Stimulated activated CD8-positive, alpha-beta memory T cell treated with anti-CD3 and anti-CD28 coated beads, Interleukin-12 subunit alpha, Interleukin-12 subunit beta, amount 100 ng/mL, for 1 hour (primary cell): ENCODE measurements at places on chromosomes 1 and 21.

DNA sequence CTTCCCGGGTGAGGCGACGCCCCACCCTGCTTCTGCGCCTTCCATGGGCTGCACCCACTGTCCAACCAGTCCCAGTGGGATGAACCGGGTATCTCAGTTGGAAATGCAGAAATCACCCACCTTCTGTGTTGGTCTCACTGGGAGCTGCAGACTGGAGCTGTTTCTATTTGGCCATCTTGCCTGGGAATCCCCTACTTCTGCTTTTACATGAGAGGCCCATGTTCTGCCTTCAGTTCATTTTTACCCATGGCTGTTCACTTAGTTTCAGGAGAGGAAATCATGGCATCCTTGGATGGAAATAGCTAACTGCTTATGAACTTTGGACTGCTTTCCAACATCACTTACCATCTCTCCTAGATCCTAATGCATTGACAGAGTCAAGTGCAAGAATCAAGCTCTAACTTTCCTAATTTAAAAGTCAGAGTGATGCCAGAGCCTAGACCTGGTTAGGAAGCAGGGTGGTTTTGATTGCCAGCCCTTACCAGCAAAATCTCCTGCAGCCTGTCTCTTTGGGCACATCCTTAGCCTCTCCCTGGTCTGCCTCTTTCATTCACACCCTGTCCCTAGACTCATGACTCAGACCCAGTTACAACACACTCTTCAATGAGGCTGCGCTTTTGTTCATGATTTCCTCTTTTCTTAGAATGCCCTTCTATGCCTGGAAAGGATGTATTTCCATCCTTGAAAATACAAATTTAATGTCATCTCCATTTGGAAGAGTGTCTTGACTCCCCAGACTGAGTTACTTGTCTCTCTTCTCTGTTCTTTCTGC is 137.2 kb downstream of the KCTD3 start:
- DNase-seq: no peak

DNA sequence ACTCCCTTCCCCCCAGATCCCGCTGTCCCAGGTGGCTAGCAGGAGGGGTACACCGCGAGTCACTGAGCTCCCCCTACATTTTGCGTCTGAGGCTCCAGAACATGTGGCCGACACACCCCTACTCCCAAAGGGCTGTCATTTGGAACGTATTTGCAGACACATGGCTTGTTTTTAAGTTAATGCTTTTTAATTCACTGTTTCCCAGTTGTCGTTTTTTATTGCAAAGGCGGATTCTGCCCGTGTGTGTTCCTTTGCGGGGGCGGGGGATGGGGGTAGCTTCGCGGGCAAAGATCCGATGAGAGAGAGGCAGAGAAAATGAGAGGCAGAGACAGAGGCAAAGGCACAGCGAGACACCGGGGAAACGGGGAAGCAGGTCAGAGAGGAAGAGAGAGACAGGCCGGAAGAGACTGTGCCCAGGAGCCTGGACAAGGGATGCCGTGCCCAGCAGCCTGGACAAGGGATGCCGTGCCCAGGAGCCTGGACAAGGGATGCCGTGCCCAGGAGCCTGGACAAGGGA is 270.2 kb downstream of the FOXD2 start:
- DNase-seq: no peak

DNA sequence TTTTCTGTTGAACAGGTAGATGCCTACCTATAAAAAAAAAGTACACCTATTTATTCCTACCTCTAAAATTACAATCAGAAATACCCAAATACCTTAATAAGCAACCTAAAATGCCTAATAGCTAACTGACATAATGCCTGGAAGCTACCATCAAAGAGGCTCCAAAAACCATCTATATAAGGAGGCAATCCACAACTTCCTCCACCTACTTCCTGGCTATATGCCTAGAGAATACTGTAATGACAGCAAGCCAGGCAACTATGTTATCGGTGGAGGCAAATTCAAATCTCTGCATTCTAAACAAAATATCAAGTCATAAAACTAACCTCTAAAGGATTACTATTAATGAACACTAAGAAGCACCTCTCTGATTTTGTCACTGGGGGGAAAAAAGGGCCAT is 10.1 kb downstream of the ZNF644 start:
- no peak for DNase-seq

GRCh38 chr1:19754482-19754881 is 45.2 kb downstream of the TMCO4 start:
- no peak for DNase-seq

GRCh38 chr1:168312718-168313604 is 32.3 kb downstream of the TBX19 start:
- DNase-seq: no peak

DNA sequence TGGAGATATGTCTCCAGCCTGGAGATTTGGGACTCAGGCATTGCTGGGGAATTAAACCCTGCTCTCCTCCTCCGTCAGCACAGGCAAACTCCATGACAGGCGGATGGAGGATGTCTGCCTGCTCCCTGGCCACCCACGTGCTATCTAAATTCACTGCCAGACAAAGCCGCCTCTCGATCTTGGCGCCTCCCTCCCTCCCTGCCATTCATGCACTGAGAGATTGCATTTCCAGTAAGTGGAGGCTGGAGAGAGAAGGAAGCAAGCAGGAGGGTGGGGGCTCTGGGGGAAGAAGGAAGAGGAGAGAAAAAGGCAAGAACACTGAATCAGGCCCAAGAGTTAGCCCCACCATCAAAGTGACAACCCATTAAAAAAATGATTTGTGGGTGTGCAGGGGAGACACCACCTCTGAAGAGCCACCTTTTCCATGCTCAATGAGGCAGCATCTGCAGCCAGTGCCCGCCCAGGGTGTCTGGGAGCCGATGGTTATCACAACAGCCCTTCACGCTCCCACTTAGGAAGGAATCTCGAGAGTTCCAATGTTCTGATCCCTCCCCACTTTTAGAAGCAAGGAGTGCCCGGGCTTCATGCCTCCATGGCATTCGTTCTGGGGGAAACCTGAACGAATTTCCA is 183.0 kb downstream of the HIVEP3 start:
- no peak for DNase-seq

GRCh38 chr1:12287869-12288268 is 58.0 kb downstream of the VPS13D start:
- no peak for DNase-seq

DNA sequence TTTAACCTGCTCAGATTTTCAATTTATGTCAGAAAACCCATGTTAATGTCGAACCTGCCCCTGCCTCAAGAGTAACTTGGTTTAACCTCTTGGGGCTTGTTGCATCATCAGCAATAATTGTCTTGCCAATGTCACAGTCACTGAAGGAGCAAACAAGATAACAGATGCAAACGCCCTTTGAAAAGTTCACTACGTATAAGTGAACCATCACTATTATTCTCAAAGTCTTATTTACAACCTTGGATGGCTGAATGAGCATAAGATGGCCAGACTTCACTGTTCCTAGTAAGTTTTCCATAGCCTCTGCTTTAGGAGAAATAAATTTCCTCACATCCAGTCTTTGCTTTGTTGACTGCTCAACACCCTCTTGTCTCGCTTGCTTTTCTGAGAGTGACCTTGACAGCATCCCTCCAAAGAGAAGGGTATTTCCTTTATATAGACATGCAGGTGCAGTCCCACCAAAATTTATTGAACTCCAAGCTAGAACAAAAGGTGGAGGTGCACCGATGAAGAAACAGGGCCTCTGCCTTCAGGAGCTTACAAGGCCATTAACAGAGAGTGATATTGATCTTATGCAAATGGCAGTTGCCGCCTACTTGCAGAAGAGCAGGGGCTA is 749 bp upstream of the LRIG2 start:
- no peak for DNase-seq

- no peak for DNase-seq
Measured at GRCh38 chr1:37098237-37098636, 63.9 kb upstream of the GRIK3 start.

DNA sequence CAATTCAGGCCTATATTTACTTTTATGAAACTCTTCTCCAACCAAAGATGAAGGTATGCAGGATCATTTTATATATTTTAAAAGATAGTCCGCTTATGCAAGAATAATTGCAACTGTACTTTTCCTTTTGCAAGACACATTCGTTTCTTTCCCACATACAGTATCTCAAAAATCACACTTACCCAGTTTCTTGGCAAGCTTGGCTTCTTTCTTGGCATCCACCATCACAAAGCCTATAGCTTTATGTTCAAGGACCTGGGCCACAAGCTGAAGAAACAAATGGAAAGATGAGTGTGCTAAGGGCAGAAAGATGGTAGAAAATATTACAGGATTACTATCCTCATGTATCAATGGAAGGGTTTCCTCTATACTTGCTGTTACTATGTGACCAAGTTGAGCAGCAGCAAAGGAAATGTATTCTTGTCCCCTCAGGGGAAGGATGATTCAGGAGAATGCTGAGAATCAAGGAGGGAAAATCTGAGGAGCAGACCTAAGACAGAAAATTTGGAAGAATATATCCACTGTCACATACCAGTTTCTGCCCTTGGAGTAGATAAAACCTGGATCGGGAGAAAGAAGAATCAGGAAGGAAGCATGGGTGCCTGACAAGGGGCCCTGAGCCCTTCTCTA is 23.8 kb downstream of the CASQ2 start:
- DNase-seq: no peak

DNA sequence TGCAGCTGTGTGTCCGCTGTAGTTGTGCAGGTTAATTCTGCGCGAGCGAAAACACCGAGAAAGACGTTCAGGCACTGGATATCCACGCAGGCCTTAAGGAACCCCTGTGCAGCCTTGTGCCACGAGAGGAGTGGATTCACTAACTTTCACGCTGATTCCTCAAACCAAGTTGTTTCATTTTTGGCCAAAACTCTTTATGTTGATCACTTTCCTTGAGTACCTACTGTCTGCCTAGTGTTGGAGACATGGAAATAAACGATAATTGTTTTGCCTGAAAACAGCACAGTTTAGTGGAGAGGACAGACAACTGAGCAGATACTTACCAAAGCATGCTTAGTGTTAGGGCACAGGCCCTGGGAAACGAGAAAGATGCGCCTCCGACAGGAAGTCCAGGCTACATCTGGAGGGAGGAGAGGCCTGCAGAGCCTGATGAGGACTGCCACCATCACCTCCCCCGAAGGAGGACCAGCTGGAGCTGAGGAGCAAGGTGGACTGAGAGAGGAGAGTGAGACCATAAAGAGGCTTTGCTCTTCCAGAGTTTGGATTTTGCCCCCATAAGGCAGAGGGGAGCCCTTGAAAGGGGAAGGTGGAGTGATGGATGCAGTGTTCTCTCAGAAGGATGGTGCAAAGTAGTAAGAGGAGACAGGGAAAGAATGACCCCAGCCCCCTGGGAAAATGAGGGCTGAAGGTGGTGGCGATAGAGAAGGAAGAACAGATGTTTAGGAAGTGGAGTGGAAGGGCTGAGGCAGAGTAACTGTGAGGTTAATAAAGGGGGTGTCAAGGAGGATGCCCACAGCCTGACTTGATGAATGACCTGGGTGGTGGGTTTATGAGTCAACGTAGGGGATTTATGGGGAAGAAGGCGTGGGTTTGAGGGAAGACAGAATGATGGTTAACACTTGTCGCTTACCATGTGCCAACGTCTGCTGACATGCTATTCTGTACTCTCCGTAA is 956 bp upstream of the SCAF4 start:
- no peak for DNase-seq

DNA sequence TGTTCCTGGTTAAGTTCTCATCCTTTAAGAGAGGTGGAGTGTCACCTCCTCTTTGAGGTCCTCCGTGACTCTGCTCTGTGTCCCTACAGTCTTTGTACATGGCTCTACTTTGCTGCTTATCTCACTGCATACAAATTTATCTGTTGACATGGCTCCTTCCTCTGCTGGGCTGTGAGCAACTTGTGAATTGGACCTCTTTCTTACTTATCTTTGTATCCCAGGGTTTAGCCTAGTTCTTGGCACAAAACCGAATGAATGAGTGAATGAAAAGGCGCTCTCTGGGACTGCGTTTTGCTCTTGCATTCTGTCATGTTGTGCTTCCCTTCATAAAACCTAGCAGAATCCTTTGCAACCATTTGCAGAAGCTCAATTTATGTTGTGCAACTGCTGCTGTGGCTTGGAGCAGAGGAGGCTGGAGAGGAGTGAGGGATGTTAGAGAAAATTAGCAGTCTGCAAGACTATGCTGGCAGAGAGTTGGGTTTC is 12.4 kb downstream of the SLC26A9 start:
- DNase-seq: no peak

GRCh38 chr1:61299463-61299862 is 217.1 kb downstream of the NFIA start:
- no peak for DNase-seq

GRCh38 chr21:36015045-36015444 is 45.3 kb downstream of the SETD4 start:
- DNase-seq: no peak

- no peak for DNase-seq
Measured at GRCh38 chr1:47477595-47478080, 39.8 kb downstream of the FOXD2 start.

- peak; percentile 38 for DNase-seq
Measured at GRCh38 chr1:36109041-36109679, 15.9 kb downstream of the COL8A2 start.

- DNase-seq: no peak
Measured at GRCh38 chr21:24223624-24224023, 1383.7 kb downstream of the MRPL39 start.

DNA sequence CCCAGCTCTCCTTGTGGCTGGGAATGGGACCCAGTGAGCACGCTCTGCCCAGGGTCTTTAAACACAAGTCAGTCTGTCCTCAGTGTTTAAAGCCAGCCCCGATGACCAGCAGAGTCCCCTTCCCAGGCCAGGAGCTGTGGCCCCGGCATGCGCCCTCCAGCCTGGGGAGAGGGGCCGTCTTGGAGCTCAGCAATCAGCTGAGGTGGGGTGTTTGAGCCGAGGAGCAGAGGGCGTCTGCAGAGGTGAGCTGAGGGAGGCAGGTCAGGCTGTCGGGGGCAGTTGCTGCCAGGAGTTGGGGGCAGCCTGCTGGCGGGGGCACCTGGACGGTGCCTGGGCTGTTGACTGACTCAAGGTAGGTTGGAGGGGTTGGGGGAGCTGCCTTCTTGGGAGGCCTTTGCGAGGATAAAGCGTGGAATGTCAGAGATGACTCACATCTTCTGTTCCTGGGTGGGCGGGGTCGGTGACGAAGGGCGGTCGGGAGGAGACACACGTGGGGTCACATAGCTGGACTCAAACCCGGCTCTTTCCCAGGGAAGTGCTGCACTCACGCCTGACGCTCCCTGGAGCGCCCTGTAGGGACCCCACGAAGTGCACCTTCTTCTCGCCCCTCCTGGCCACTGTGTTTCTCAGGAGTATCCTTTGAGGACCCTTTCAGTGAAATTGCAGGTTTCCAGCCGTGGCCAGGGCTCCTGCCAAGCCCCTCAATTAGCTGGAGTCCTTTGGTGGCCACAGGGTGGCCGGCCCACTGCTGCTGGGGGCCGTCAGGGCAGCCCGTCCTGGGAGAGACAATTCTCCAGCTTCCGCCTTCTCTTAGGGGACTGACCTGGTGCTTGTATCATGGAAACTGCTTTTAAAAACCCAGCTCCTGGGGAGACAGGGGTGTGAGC is 86.2 kb downstream of the SIK1 start:
- no peak for DNase-seq

DNA sequence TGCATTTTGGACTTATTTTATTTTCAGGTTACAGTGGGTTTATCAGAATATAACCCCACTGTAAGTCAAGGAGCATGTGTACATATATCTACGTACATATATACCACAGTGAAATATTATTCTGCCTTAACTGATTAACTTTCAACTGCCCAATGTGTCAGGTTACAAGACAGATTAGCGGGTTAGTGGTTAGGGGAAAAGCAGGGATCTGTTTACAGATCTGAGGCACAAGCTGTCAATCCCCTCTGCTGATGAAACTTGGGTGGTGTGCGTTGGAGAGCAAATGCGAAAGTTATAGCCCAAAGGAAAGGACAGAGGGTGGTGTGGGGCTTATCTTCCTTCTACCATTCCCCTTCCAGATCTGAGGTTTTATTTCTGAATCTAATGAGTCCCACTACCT is 238.2 kb upstream of the KCNK2 start:
- no peak for DNase-seq
